Testis (tissue), 5 donors: ENCODE measurements at places on chromosomes 5 and 9. TPM values are rescaled to one million over a fixed set of nuclear protein-coding genes. Genes with fewer than 3 reads are reported as not detected.

The ENHO gene
- polyA plus RNA-seq, result 25.7 TPM

The SLC34A1 gene
- polyA plus RNA-seq, result not detected

The FCN2 gene
- not detected for polyA plus RNA-seq

The SH3TC2 gene
- polyA plus RNA-seq, result 32.4 TPM

The PCDHA2 gene
- 0.57 TPM for polyA plus RNA-seq

The ADRB2 gene
- polyA plus RNA-seq, result 0.76 TPM

The OR1K1 gene
- polyA plus RNA-seq, result not detected

The HTR4 gene
- 0.17 TPM for polyA plus RNA-seq

The OR1B1 gene
- polyA plus RNA-seq, result not detected

The SLC6A18 gene
- not detected for polyA plus RNA-seq

The GPX3 gene
- polyA plus RNA-seq, result 119 TPM

The ABCA1 gene
- 8.5 TPM for polyA plus RNA-seq

The FOXD4 gene
- 0.42 TPM for polyA plus RNA-seq

The DNAI1 gene
- 109 TPM for polyA plus RNA-seq

The PITX1 gene
- 3.6 TPM for polyA plus RNA-seq

The TMEM174 gene
- polyA plus RNA-seq, result not detected

DNA sequence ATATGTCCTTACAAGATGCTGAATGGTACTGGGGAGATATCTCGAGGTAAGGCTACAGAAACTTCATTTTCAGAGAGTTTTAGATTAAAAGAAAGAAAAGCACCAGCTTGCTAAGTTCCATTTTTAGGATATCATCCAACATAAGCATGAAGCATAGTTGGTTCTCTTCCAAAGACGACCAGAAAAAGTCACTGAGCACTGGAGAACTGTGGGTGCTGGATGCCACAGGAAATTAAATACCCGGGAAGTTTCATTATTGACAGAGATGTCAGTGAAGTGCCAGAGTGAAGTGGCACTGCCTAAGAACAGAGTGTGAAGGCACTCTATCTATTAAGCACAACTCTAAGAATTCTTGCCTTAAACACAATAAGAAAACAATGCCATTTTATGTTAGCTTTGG, 76.8 kb downstream of the PIK3R1 start:
- DNase-seq, result no peak

DNA sequence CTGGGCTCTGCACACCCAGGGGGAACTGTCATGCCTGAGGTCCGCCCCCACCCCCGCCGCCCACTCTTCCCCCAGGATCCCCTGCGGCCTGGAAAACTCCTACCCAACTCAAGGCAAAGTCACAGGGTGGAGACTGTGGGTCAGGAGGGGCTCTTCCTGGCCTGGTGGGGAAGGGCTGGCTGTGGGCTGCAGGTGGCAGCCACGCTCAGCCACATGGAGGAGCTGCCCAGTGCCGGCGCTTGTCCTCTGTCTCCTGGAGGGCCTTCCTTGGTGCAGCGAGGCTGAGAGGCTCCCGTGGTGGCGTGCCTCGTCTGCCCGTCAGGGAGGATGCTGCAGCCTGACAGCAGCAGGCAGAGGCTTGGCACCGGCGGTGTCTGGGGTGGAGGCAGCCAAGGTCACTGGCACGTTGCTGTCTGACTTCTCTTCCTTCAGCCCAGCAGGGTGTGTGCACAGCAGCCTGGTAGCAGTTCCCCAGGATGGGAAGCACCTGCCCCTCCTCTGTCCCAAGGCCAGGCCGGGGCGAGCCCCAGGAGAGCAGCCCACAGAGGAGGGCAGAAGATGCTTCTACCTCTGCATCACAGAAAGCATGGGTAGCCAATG, 78.1 kb downstream of the ADAMTS2 start:
- DNase-seq, result peak; percentile 80

DNA sequence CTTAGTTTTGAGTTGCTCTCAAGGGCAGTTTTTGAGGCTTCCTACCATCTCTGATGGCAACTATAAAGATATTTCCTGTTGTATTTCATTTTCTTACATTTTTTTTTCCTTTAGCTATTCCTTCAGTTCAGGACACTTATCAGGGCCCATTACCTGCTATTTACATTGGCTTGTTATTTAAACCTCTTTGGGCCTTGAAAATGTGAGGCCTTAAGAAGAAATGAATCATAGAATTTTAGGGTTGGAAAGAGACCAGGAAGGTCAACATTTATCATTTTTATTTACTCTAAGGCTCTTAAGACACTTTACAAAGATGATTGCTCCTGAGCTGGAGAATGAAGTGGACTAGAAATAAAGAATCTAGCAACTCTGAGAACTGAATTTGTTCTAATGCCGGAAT, 335.2 kb downstream of the DTWD2 start:
- DNase-seq, result no peak

DNA sequence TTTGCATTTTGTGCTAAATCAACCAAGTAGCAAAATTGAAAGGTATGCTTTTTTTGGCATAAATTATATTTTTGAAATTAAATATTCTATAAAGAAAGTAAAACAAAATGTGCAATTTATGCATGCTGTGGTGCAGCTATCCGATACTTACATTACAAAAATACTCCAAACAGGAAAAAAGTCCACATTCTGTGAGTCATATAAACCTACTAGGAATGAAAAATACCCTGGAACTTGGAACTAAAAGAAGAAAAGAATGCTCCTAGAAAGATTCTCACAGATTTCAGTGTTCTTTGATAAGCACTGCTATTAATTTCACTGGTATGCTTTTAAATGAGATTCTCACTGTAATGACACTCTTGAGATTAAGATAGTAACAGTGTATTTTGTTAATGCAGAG, 92.6 kb downstream of the OSMR start:
- no peak for DNase-seq

DNA sequence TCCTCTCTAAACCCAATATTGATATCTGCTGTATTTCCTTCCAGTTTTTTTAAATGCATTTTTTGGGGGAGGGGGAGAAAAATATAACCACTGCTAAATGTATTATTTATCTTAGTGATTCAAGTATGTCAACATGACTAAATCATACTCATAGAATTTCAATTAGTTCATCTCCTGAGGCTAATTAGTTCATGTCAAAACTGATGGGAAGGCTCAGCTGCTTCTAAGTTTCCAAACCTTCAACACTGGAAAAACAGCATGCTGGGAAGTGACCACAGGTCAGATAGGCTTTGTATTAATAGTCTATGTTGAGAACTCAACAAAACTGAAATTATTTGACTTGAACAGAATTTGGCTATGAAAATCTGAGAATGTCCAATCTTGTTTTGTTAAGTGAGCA, 118.7 kb downstream of the TTLL11 start:
- no peak for DNase-seq

DNA sequence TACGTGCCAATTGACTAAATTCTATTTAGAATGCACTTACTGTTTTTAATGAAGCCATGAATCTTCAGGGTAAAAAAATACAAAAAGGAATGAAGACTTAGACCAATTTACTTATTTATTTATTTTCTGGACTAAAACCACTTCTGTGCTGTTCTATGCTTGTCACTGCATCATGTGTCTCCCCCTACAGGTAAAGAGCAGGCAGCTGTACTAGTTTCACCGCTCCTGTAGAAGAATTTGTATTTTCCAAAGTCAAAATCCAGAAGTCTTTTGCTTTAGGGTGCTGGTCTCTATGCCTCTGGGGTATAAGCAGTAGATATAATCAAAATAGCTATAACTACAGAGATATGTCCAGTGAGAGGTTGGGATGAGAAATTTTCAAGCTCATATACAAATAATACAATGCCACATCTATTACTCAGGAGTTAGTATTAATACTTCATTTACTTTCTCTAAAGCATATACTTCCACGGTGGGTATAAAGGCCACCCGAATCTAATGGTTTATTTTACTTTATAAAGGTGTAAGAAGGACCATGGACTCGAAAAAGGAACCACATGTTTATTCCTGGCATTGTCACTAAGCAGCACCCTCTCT, 591.5 kb downstream of the RAB3C start:
- peak; percentile 23 for DNase-seq

DNA sequence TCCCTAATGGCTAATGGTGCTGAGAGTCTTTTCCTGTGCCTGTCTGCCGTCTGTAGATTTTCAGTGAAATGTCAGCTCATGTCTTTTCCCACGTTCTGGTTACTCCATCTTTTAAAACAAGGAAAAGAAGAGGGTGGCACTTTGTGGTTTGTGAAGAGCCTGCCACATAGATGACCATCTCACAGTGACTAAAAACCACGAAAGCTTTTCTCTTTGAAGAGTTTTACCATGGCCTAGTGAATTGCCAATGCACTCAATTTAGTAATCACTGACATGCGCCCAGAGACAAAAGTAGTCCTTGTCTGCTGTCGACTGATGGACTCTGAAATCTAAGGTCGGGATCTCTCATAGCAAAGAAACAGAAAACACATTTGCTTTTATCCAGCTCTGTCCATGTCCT, 50.4 kb downstream of the SPATA31C2 start:
- no peak for DNase-seq

- no peak for DNase-seq
Observed at GRCh38 chr5:35223787-35224395, 6.4 kb downstream of the PRLR start.

- no peak for DNase-seq
Observed at GRCh38 chr5:135399794-135400542, 937 bp upstream of the MACROH2A1 start.

- no peak for DNase-seq
Observed at GRCh38 chr5:27938989-27939388, 900.6 kb upstream of the CDH9 start.

DNA sequence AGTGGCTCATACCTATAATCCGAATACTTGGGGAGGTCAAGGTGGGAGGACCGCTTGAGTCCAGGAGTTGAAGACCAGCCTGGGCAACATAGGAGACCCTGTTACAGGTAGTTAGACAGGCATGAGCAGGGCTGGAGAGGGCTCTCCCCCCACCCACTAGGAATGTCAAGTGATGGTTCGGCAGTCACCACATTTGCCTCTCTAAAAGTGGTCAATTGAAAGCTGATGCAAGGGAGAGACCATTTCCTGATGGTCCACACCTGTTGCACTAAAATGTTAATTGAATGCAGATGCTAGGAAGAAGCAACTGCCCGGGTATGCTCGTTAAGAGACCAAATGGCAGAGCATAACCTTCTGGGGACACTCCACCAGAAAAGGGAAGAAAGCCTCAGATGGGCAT, 82.7 kb downstream of the SFXN1 start:
- DNase-seq, result no peak

DNA sequence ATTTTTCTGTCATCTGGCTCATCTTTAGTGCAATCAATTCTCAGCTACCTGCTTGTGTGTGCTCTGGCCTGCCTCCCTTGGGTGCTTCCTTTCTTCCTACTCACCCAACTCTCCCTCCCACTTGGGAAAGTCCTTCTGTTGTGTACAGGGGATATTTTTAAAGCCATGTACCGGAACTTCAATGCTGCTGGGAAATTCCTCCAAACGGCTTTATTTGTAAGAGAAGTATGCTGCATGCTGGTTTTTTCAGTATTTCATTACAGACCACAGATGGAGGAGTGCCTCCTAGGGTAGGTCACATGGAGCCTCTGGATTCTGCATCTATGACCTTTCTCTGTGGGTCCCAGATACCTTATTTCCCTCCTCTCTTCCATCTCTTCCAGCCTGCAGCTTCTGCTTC, 5.4 kb upstream of the HMHB1 start:
- DNase-seq, result no peak

DNA sequence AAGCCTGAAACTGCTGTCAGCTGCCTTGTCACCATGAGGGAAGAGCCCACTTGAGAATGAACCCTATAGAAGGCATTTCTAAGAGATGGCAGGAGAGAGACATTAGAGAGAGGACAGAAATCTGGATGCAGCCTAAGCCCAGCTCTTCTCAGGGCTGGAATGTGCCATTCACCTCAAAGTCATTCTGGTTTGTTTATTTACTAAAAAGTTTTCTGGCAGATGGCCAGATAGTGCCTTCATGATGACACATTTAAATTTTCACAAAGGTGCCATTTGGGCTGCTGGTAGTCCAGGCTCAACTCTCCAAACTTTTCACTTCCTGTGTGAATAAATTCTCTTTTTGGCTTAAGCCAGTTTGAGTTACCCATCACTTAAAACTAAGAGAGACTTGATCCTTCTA, 144.6 kb upstream of the ZNF366 start:
- DNase-seq, result no peak

DNA sequence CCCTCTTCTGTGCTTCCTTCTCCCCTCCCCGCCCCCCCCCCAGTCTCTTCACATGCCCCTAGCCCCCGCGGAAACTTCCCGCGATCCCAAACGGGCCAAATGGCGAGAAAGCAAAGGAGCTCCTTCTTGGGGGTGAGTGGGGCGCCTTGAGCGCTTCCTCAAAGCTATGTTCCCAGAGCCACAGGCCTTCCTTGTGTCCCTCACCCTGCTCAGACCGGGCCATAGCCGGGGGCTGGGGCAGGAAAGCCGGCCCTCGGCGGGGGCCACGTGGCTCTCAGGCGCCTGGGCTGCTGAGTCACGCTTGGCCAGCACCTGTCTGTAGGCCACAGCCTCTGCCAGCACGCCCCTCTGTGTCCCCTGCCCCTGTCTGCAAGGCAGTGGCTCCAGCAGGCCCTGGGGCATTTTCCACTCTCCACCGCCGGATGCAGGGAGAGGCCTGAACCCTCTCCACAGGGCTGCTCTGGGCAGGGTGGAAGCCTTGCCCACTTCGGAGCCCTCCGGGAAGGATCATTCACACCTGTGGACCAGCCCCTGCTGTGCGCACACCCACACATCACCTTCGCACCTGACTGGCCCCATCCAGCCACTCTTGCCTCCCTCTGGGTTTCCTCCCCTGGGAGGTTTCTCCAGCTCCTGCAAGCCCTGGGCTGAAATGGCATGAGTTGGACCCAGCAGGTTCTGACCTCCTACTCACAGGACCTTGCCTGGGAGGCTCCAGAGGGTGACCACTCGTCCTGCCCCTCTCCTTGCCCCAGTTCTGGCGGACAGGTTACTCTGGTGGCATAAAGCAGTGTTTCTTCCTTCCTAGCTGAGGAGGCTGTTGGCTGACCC, 1.2 kb upstream of the SQSTM1 start:
- peak; percentile 73 for DNase-seq

DNA sequence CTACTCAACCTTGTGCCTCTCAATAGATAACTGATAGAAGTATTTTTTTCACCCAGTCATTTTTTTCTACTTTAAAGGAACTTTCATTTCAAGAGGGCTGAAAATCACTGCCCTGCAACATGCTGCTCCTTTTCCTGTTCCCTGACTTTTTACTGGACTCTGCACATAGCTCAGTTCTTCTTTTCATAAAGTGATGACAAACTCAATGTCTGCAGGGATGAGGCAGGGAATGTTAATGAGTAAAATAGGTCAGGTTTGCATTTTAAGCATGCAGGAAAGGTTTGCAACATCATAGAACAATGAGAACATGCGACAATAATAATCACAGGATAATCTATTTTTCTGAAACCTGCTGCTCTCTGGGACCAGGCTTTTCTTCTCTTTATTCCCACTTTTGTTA, 172.2 kb upstream of the SGCD start:
- no peak for DNase-seq

DNA sequence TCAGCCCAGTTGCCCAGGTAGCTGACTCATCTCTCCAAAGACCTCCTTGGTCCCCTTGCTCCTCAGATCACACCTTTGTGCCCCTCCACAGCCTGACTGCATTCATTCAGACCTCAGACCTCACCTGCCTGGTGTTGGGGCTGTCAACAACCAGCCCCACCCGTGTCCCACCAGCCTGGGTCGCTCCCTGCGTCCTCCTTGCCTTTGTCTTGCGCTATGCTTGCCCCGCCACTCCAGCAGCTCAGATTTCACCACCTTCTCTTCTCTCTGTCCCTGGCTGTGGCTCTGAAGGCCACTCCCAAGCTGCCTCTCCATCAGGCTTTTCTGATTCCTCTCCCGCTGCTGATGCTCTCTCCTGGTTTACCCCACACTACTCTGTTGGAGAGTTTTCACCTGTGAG, 103.5 kb downstream of the MVB12B start:
- DNase-seq, result no peak

GRCh38 chr5:37938076-37938852, 98.4 kb upstream of the GDNF start:
- DNase-seq, result no peak
